ENCODE measurements at places on chromosomes 12 and 14. TPM values are rescaled to one million over a fixed set of nuclear protein-coding genes. Genes with fewer than 3 reads are reported as not detected.

The ISM2 gene
- 0.21 TPM for total RNA-seq

GRCh38 chr12:82660541-82661325 lies 26.0 kb upstream of the TMTC2 start:
- no peak for ATAC-seq

DNA sequence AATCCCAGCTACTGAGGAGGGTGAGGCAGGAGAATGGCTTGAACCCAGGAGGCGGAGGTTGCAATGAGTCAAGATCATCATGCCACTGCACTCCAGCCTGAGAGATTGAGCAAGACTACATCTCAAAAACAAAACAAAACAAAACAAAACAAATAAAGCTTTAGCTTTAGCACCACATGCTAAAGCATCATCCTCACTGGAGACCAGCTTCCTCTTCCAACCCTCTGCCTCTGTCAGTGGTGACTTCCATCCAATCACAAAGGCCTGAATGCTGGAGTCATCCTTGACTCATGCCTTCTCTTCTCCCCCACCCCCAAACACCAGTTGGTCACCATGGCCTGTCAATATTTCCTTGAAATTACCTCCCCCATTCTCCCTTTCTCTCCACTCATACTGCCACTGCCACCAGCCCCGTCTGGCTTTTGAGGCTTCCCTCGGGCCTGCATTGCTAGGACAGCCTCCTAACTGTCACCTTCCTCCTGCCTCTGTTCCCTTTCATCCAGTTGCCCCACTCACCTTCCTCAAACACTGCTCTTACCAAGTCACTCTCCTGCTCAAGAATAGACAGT lies 1.4 kb downstream of the ZNF385A start:
- peak; percentile 91 for ATAC-seq

- no peak for ATAC-seq
These were observed 312.2 kb downstream of the ATXN7L3B start for GRCh38 chr12:74849801-74850200.

The MIA2 gene
- 17.7 TPM for total RNA-seq

The LPCAT3 gene
- 34.8 TPM for total RNA-seq

DNA sequence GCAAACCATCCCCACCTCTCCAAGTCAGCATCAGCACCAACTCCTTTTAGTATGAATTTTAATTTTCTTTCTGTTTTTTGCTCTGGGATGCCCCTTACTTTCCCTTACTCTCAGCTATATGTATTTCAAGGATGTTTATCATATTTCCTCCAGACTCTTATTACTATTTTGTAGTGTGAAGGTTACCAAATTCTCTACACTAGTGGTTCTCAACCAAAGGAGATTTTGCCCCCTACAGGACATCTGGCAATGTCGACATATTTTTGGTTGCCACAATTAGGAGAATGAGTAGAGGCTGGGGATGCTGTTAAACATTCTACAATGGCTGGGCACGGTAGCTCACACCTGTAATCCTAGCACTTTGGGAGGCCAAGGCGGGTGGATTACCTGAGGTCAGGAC lies 29.1 kb upstream of the SOS2 start:
- peak; percentile 70 for ATAC-seq

The CLEC4D gene
- total RNA-seq: not detected

DNA sequence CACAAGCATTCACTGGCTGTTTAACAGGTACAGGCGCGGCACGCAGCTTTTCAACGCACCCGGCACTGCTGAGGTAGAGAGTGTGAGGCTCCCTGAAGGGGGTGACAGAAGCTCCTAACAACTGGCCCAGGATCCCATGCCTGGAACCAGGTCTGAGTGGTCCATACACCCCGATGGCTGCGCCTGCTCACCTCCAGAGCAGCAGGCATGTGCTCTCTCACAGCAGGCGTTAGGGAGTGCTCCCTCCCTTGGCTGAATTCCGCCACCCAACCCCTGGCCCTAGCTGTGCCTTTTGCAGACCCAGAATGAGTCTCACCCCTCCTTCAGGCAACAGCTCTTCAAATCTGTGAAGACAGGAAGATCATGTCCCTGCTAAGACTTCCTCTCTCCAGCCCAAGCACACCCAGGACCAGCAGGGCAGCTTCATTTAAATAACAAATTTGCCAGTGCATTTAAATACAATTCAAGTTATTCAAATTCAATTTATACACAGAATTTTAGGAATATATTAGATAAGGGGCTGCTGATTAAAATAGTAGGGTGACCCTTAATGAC lies 86.0 kb downstream of the SETD3 start:
- ATAC-seq: no peak

The PTPRQ gene
- not detected for total RNA-seq

The GALNT16 gene
- 0.06 TPM for total RNA-seq

The PLEKHG7 gene
- total RNA-seq: not detected

The RNASE1 gene
- 0.56 TPM for total RNA-seq

DNA sequence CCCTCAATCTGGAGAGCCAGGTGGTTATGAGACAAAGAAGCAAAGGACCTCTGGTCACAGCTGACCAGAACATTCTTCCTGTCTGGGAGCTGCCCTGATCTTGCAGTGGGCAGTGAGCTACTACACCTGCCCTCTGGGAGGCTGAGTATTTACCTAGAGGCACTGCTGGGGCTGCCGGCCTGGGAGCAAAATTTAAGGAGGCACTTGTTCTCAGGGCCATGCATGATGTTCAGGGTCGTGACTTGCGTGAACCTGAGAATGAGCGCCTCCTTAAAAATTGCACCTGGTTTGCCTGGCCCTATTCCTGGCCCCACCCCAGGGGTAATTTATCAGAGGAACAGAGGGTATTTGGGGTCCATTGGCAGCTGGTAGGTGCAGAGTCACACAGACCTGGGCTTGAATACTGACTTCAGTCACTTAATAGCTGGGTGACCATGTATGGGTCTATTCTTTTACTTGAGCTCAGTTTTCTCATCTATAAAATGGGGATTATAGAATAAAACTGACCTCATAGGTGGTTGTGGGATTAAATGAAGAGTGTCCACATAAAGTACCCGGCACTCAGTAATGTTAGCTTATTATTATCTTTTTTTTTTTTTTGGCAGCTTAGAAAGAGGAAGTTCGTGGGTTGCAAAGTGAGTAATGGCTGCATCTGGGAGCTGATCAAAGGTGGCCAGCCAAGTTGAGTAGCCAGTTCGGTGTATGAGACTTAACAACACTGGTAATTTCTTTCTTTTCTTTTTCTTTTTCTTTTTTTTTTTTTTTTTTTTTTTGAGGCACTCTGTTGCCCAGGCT lies 107.4 kb upstream of the MED13L start:
- ATAC-seq: peak; percentile 23

DNA sequence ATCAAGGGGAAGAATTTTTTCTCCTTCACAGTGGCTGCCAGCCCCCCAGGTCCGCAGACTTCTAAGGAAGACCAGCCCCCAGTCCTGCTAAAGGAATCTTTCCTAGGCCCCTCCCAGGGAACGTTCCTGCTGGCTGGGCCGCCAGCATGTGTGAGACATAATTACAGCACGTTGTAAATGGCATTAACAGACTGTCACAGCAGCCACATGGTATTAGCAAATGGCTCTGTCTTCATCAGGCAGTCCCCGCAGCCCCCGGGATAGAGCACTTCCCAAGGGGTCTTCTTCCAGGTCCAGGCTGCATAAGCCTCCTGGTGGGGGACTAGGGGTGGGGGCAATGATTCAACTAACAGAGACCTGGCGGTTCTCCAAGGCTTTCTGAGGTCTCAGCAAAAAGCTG lies 34.9 kb upstream of the FAM222A start:
- ATAC-seq: no peak

The PUS1 gene
- total RNA-seq: 31.5 TPM

GRCh38 chr14:34328178-34328577 lies 133.9 kb downstream of the SPTSSA start:
- no peak for ATAC-seq

GRCh38 chr14:94701861-94702370 lies 68.0 kb downstream of the GSC start:
- ATAC-seq: no peak

The CCDC38 gene
- total RNA-seq: 0.24 TPM

DNA sequence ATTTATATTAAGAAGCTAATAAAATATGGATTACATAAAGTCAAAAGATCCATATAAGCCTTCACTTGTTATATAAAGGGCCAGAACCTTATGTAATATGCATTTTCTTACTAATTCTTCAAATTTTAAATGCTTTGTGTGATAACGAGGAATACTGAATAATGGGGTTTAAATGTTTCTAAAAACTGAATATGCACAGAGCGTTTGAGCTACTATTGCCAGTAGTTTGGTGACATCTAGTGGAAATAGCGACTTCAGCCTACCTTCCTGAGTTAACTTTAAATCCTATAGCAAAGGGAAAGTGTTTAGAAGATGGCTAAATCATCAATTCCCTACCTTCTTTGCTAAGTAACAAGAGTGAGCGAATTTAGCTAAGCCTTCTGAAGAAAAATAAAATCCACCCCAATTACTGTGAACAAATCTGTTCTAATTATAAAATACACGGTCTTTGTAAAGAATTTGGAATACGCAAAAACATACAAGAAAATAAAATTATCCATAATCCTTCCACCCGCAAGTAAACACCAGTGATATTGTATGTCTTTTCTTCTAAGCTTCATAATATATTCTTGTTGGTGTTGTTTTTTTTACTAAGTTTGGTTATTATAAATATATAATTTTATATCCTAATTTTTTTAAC lies 115.5 kb upstream of the G2E3 start:
- ATAC-seq: no peak

DNA sequence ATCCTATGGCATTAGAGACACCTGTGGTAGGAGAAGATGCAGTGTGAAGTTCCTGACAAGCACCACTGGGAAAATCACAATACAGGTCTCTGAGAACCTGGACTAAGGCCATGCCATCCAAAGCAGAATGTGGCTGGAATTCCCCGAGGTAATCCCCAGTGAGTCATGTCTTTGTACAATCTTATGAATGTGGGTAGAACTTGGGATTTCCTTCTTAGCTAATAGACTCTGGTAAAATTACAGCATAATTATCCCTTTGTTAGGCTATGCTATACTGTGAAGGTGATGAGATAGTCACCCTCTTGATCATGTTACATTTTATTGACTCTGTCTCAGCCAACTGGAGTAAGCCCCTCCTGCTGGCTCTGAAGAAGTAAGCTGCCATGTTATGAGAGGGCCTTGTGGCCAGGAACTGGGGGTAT lies 224.3 kb upstream of the DCN start:
- ATAC-seq: peak; percentile 69

The PPP4R4 gene
- total RNA-seq: 68.2 TPM

DNA sequence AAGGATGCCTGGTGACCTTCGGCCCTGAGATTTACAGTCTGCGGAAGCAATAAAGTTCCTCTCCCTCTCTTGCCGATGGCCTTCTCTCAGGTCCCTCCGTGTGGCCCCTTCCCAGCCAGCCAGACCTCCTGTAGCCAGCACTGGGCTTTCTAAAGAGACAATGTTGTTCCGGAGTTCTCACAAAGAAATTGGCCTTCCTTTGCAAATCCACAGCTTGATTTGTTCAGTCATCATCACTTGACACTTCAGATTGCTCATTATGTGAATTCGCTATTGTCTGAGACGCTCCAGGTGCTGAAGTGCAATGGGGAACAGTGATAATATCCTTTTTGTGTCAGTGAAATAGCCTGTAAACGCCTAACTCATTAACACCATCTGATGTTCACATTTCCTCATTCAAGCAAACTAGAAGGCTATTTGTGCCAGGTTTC lies 43.7 kb upstream of the GPHB5 start:
- no peak for ATAC-seq

The AP4S1 gene
- 4.3 TPM for total RNA-seq

All from activated T-helper 17 cell treated with anti-CD3 and anti-CD28 coated beads, Interleukin-2, amount 50 U/mL, for 72 hours (primary cell).